NCI-H526 (cell line): ENCODE measurements at places on chromosomes 6 and 20.

- DNase-seq: no peak
These were observed 15.3 kb downstream of the PCNA start for GRCh38 chr20:5104479-5104878.

GRCh38 chr6:109237077-109237985 is 142.0 kb downstream of the CEP57L1 start:
- DNase-seq: no peak

- no peak for DNase-seq
These were observed 8.4 kb upstream of the PPP1R14C start for GRCh38 chr6:150134280-150134920.

DNA sequence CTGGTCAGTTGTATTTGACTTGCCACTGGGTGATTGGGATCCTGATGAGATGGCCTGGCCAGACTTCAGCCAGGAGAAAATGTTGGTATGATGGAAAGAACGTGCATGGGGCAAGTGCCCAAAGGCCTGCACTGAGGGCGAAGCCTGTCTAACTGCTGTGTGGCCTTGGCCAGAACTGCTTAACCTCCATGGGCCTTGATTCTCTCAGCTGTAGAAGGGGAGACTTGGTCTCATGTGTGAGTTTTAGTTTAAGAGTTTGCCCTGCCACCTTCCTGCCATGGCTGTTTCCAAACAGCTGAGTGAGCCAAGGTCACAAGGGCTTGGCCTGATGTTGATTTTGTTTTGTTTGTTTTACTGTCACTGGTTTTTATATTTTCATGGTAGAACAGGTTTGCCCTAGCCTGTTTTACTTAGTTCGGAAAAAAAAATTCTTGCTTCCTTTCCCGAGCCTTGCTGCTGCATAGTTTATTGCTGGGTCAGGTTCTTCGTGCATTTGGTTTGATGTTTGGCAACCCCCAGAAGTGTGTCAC is 35.3 kb downstream of the DSTN start:
- DNase-seq: no peak

GRCh38 chr6:142728364-142728763 is 216.6 kb downstream of the HIVEP2 start:
- DNase-seq: no peak

GRCh38 chr20:24777746-24778145 is 171.3 kb upstream of the CST7 start:
- DNase-seq: no peak

GRCh38 chr6:34049395-34050342 is 96.2 kb downstream of the GRM4 start:
- no peak for DNase-seq

DNA sequence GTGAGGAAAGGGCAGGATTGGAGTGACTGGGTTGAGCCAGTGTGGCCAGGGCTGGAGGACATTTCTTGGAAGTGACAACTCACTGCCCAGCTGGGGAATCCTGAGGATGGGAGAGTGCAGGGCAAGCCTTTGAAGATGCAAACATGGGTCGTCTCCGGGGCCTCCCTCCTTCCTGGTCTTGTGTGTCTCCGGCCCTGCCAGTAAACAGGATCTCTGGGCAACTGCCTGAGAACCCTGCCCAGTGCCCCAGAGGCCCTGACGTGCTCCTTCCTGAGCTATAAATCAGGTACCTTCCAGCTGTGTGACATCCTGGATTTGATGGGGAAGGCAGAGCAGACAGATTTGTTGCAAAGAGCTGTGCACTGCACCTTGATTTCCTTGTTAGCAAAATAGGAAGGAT is 12.9 kb upstream of the TCF15 start:
- DNase-seq: no peak

DNA sequence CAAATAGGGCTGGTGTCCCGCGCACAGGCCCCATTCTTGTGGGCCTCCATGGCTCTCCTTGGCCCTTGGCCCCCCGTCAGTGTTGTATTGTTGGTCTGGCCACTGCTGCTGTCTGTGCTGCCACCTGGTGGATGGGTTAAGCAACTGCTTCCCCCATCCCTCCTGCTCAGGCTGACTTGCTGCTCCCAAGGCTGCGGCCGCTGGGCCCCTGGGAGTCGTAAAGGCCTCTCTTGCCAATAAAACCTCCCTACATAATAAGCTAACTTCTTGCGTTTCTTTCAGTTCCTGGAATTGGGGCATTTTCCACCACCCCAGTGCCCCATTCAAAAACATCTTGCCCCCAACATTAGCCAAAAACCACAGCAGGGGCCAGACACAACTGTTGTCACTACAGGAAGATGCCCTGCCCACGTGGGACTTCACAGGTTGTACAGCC is 27.1 kb downstream of the CD83 start:
- peak; percentile 79 for DNase-seq

- DNase-seq: no peak
These were observed 159.8 kb downstream of the ZFP64 start for GRCh38 chr20:52031563-52032303.

GRCh38 chr20:46031014-46031569 is 2.1 kb downstream of the SLC12A5 start:
- DNase-seq: no peak

DNA sequence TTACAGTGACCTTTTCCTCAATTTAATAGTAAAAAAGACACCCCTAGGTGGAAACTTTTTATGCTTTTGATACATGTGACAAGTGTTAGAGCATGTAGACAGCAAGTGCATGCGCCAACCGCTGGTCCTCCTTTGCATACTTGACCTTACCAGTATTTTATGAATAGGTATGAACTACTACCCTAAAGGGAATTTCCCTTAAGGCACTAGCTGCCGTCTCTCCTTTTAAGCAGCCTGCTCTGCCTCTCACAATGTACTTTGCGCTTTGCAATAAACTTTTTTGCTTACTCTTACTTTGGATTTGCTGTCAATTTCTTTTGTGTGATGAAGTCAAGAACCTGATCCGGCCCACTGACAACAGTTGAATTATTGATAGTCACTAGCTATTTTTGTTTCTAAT is 50.6 kb upstream of the ZNF133 start:
- DNase-seq: peak; percentile 38

DNA sequence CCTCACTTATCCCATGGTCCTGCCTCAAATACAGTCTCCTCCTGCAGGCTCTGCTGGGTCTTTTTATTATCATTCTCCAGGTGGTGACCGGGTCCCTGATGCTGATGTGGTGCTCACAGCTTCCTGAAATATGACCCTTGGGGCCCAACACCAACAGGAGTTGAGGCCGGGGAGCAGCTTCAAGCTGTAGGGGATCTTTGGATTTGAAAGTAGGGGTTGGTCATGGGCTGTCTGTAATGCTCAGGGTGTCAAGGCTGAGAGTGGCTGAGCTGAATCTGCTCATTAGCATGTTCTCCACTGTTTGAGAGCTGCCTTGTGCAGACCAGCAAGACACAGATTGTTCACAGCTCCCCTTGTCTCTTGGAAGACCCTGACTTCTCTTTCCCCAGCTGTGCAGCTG is 35.5 kb downstream of the HLA-F start:
- no peak for DNase-seq

DNA sequence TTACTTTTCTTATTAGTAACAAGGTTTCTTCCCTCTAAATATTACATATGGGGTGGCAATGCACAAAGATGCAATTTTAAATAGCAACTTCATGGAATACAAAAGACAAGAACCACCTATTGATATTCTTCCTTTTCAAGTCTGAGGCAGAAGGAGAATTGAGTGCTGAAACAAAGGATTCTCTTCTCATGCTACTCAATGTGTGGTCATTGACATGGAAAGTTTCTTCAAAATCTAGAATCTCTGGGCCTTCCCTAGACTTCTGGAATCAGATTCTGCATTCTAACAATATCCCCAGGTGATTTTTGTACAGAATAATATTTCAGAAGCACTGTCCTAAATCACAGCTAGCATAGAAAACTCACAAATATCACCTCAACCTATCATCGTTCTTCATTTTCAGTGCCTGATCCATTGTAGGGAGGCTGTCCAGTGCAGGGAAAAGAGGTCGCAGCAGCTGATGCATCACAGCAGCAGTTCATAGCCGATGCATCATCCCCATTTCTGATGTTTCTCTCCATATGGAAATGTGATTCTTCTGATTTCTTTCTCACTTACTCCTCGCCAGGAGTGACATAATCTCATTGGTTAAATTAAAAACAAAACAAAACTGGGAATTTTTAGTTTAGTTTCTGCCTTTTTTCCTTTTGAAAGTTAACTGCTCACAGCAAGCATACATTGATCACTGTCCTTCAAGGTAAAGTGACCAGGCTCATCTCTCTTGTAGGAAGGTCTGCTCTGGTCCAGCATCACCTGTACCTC is 139.5 kb upstream of the FAM83B start:
- no peak for DNase-seq

GRCh38 chr6:7675353-7675945 is 50.5 kb upstream of the BMP6 start:
- DNase-seq: no peak

DNA sequence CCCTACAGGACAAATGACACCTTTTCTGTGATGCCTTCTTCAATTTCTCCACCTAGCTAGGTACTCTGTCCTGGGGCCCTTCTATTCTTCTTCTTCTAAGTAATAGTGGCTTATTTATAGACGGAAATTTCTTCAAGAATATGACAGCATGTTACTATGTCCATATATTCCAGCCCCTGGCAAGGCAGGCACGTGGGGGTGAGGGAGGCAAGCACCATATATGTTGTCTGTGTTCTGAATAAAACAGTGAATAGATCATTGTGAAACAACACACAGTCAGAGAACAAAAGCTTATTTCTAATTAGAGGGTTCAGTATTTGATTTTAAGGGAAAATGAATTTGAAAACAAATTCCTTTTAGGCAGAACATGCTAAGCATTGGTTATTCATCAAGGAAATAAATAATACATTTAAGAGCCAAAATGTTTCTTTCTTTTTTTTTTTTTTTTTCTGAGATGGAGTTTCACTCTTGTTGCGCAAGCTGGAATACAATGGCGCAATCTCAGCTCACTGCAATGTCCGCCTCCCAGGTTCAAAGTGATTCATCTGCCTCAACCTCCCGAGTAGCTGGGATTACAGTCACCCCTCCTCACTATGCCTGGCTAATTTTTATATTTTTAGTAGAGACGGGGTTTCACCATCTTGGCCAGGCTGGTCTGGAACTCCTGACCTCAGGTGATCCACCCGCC is 6.2 kb downstream of the HEBP2 start:
- no peak for DNase-seq

- peak; percentile 90 for DNase-seq
These were observed 37.5 kb downstream of the PTK7 start for GRCh38 chr6:43113431-43114260.

DNA sequence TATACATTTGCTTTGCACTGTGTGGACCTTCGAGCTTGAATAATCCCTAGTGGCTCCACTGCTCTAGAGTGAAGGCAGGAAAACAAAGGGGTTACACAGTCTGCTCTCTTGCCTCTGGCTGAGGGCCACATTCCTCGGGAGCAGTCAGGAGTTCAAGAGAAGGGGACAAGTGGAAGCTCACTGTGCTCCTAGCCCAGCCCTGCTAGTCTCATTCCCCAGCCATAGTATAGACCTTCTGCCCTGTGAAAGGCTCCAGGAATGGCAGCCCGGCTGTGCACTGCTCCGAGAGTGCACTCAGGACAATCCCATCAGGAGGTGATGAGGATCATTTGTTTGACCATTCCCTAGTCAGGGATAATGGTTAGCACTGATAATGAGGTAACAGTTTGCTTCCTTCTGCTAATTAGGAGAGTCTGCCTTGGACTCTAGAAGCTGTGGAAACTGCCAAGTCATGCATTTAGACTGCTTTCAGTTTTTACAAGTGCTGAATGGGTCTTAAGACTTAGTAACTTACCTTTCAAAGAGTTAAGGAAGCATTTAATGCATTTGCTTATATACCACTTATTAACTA is 8.5 kb downstream of the IYD start:
- DNase-seq: no peak

GRCh38 chr6:31736768-31737314 is 511 bp upstream of the CLIC1 start:
- no peak for DNase-seq

DNA sequence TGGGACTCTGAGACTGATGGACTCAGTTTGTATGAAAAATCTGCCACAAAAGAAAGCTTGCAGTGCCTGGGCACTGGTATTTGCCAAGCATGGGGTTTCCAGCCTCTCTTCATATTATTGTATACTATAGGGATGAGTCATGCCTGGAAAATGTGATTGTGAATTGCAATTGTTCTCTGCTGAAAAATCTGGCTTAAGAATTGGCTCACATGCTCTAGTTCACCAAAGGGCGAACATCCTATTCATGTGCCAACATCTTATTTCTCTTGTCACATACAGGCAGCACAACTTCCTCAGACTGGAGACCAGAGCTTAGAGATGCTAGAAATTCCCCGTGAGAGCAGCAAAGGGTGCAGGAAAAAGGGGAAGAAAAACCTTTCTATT is 103.6 kb upstream of the KCNK16 start:
- DNase-seq: no peak

DNA sequence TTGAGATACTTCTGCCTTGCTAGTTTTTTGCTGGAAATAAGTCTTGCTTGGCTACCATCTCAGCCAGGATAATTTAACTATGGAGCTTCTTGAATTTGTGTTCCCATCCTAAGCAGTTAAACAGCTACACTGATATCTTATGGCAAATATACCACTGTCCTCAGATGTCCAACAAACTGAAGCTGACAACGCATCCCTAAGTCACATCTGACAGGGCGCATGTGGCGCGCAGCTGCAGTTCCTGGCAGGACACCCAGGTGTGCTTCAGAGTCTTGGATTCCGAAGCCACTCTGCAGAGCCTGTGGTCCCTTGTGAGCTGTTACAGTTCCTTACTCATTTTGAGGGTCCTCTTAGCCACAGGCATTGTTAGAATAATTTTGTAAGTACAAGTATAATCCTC is 127.9 kb downstream of the WDR27 start:
- no peak for DNase-seq

DNA sequence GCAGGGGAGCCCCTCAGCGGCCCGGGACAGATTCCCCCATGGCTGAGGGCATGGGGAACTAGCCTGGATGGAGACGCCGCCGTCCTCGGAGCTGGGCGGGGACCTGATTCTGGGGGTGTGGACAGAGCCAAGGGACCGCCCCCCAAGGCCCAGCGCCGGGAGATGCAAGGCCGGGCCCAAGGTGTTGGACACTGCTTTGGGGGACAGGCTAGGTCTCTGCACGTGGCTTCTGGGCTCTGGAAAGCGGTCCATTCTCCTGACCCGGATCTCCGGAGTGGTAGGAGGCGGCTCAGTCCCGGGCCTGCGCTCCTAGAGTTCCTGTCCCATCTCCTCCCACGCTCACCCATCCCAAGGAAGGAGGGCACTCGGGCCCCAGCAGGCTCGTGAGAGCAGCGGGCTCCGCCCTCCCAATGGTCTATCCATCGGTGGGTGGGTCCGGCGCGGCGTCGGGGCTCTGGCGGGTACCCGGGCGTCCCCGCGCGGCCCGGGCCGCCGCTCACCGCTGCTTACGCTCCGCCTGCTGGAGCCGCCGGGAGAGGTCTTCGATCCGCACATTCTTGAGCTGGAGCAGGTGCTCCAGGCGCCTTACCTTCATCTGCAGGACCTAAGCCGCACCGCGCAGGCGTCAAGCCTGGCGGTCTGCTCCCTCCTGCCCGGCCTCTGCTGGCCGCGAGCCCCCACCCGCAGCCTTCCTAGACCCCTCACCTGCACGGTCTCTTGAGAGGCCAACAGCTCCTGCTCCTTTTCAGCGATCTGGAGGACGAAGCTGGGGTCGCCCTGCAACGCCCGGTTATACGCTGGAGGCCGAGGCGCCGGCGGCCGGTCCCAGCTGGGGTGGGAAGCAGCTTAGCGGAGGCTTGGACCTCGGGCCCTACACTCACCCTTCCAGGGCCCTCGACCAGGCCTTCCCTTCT is 3.3 kb downstream of the SPEF1 start:
- peak; percentile 82 for DNase-seq
